ENCODE measurements at places on chromosomes 1 and 21.
A peak's percentile ranks its signal among the peaks of the same experiment; 100 is the strongest.

DNA sequence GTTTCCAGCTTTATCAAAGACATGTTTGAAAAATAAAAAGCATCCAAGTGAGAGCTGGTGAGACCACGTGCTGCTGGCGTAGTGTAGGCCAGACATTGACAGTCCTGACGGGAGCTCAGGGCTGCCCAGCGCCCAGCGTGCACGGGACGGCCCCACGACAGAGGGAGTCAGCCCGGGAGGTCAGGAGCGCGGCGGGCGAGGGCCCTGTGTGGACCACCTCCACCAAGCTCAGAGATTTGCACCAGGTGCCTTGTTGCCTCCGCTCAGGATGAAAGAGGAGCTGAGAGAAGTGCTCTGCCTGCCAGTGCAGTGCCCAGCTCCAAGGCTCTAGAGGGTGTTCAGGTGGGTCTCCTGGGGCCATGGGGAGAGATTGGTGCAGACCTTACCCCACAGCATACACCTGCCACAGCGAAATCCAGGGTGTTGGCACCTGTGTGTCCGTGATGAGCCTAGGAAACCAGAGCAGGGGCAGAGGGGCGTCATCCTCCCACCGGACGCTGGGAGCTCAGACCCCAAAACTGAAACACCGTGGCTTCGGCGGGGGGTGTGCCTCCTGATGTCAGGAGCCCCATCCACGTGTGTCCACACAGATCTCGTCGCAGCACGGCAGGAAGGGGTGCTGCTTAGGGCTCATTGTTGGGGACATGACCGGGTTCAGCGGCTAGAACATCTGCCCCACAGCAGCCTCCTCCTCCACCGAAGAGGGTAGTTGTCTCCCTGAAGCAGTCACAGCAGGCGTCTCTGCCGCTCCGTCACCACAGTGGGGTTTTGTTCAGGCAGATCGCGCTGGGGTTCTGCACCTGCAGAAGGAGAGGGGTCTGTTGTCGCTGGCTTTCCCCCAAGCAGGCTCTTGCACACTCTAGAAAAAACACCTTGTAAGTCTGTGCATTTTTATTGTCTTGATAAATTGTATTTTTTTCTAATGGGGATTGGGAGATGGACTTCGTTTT lies 64.2 kb downstream of the POFUT2 start:
- no peak for DNase-seq

- DNase-seq: no peak
These were observed 60.1 kb downstream of the DIPK1A start for GRCh38 chr1:92901126-92901525.

DNA sequence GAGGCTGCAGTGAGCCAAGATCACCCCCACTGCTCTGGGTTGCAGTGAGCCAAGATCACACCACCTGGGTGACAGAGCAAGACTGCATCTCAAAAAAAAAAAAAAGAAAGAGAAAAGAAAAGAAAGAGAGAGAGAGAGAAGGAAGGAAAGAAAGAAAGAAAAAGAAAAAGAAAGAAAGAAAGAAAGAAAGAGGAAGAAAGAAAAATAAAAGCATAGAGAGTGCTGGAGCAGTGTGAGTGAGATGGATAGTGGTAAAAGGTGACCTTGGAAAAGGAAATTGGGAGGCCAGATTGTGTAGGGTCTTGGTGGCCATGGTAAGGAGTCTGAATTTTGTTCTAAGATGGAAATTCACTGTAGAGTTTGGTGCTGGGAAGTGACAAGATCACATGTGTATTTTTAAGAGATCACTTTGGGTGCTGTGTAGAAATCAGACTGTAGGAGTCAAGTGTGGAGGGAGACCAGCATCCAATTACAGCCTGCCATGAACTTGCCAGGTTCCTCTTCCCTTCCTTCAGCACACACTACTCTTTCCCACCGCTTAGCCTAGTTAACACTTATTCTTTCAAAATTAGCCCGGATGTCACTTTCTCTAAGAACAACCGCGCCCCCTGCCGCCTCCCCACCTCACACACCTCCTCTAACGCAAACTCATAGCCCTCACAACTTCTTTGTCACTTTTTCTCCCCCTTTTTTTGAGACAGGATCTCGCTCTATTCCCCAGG lies 17.9 kb downstream of the MTX1 start:
- DNase-seq: peak; percentile 1

- no peak for DNase-seq
These were observed 171.8 kb downstream of the GABPA start for GRCh38 chr21:25906587-25906986.

GRCh38 chr1:3509721-3510120 lies 55.3 kb downstream of the ARHGEF16 start:
- no peak for DNase-seq

DNA sequence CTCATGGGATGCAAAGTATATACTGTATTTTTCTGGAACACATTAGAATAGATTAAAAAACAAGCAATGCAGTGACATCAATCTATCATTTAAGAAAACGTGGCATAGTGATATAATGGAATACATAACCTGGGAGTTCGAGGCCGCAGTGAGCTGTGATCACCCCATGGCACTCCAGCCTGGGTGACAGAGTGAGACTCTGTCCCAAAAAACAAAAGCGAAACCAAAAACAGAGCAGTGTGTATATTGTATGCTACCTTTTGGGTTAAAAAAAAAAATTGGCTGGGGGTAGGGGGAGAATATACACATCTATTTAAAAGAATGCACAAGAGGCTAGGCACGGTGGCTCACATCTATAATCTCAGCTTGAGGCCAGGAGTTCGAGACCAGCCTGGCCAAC lies 13.5 kb downstream of the SLC2A1 start:
- no peak for DNase-seq

DNA sequence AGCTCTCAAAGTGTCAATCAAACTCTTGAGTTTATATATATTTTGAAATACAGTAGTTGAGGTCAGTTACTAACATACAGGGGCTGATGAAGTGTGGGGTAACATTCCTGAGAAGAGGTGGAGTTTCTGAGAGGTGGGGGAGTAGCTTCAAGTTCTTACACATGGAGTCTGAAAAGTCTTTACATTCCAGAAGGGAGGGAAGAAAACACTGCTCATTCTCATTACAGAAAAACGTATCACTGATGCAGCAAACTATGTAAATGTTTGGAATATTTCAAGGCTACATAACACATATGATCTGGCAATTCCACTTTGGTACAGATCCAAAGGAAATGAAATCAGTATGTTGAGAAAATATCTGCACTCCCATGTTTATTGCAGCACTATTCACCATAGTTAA lies 1065.8 kb upstream of the B3GALT2 start:
- no peak for DNase-seq

- DNase-seq: no peak
These were observed 81.9 kb downstream of the ATP1A1 start for GRCh38 chr1:116454940-116455339.

GRCh38 chr1:119373465-119373864 lies 4.9 kb downstream of the HAO2 start:
- peak; percentile 5 for DNase-seq

DNA sequence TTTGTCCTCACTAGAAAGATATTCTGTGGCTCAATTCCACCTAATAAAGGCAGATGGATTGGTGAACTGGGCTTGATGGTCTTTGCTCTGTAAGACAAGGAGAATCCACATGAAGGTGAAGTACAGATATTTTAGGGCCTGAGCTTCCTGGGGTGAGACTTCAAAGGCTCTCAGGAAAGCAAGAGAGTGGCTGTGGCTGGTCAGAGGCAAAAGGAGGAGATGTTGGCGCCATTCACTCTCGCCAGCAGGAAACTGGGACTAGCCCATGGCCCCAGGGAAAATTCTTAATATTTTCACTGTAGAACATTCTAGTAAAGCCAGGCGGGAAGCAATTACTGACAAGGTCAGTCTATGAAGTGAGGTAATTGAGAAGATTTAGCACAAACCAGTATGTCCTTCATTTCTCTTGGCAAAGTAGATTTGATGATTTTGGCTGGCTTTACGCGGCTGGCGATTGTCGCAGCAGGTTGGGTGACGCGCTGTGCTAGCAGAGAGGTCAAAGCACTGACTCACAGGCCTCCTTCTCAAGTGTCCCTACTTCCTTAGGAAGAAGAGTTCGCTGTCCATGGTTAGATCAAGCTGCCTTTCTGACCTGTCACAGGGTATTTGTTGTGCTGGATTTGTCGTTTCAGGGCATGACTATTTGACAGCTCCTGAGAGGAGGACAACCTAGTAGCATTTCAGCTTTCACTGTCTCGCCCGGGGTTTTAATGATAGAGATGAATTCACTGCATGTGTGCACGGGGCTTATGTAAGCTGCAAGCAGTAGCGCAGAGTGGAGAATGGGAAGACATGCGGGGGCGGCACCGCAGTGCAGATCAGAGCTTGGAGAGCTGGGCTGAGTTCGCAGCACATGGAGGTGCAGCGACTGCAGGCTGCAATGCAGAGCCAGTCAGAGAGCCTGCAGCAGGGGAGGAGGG lies 32.7 kb downstream of the XCL1 start:
- no peak for DNase-seq

DNA sequence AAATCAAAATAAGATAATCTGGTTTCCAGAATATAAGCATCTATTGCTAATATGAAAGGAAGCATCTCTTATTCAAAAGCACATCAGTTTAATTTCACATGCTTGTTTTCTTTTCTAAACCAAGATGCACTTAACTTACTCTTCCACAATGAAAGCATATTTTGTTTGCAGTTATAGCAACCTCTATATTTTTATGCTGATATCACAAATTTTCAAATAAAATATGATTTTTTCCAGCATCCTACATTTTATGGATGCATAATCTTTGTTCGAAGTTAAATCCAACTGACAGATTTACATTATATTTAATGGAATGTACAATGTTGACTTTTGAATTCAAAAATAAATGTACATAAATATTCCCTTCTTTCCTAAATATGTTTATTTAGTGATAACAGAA lies 978.3 kb upstream of the B3GALT2 start:
- DNase-seq: no peak

DNA sequence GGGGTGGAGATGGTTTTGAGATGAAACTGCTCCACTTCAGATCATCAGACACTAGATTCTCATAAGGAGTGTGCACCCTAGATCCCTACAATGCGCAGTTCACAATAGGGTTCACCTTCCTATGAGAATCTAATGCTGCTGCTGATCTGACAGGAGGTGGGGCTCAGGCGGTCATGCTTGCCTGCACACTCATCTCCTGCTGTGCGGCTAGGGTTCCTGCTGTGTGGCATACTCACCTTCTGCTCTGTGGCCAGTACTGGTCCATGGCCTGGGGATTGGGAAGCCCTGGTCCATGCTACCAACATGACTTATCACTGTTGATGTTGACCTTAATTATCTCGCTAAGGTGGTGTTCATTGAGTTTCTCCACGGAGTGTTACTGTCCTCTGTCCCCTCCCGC lies 144.5 kb downstream of the NAV1 start:
- no peak for DNase-seq

DNA sequence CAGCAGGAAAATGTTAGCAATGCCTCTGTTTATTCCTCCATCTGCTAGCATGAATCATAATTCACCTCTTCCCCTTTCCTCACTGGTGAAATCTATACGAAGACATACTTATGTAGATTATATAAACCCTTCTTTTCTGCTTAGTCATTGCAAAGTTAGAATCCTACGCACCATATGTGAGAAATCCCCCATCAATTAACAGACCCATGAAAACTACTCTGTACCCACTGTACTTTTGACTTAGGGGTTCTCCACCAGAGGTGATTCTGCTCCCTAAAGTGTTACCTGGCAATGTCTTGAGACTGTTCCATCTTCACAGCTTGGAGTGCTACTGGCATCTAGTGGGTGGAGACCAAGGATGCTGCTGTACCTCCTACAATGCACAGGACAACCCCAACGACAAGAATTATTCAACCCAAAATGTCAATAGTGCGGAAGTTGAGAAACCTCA lies 49.6 kb upstream of the KCTD3 start:
- no peak for DNase-seq

DNA sequence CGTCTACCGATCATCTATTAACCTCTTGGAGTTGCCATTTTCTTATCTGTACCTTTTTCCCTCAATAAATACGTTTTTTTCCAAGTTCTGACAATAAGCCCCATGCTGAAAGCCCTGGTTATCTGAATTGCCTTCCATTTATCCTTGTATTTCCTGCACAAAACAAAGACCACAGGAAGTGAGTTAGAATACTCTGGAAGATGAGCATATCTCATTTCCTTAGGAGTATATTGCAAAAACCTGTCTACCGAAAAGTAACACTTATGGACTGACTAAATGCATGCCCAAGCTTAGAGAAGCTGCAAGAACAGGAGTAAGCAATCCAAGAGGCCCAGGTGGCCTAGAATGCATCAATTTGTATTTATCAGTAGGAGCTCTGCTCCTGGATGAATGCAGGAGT lies 39.9 kb downstream of the DIRAS3 start:
- DNase-seq: no peak

GRCh38 chr1:170471398-170472053 lies 60.4 kb upstream of the GORAB start:
- DNase-seq: no peak

- no peak for DNase-seq
These were observed 58.8 kb upstream of the CLDN14 start for GRCh38 chr21:36538761-36539160.

GRCh38 chr1:65698590-65698989 lies 94.1 kb upstream of the PDE4B start:
- DNase-seq: no peak

- DNase-seq: no peak
These were observed 70.1 kb downstream of the LHX9 start for GRCh38 chr1:197987294-197987693.

DNA sequence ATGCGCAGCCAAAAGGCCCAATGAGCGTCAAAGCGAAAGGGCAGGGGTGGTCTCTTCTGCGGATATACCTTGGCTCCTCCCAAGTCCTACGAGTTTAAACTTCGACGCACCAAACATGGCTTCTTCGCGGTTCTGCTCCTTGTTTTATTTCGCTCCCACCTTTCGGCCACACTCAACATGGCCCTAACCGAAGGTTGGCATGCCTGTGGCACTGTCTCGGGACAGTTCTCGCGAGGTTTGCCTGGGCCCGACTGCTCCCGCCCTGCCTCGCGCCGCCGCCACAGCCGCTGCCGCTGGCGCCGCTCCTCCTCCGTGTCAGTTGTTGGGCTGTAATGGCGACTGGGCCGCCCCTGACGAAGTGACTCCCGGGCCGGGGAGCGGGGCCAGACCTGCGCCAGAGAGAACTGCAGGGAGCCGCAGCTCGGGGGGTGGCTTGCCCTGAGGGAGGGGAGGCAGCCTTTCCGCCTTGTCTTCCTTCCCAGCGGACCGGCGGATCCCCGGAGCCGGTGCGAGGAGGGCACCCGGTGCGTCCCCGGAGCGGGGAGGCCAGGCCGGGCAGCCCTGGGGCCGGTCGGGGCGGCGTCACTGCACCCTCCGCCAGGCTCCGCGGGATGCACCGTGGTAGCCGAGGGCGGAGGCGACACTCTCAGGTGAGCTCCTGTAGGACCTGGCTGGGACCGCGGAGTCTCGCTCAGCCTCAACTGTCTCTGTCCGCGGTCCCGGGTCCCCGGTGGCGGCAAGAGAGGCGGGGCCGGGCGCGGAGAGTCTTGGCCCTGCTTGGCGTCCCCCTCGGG lies at the start of gene CEP350:
TSS of gene CEP350 (plus strand) at position 318 of the 794 bp plus-strand sequence. CDS start 31,372 bp downstream, outside the sequence.
- DNase-seq: peak; percentile 98

- peak; percentile 53 for DNase-seq
These were observed 36.0 kb downstream of the CAPN2 start for GRCh38 chr1:223748405-223748772.

DNA sequence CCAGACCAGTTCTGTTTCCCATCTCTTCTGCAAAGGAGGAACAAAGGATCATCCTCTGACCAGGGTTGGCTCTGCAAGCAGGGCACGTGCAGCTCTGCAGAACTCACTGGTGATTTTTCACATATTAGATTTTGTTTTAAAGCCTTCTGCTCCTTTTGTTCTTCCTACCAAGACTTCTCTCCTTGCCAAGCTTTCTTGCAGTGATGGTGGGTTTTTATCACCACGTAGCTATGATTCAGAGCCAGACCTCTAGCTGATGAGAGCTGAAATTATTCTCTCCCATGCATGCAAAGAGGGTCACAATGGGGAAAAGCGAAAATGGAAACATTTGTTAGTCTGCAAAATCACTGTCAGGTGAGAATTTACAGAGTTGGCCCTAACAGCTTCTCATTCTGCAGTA lies 225.2 kb downstream of the KCNH1 start:
- DNase-seq: no peak

Measured in T1000 (cell line).